ENCODE measurements at places on chromosomes 3 and 15.

DNA sequence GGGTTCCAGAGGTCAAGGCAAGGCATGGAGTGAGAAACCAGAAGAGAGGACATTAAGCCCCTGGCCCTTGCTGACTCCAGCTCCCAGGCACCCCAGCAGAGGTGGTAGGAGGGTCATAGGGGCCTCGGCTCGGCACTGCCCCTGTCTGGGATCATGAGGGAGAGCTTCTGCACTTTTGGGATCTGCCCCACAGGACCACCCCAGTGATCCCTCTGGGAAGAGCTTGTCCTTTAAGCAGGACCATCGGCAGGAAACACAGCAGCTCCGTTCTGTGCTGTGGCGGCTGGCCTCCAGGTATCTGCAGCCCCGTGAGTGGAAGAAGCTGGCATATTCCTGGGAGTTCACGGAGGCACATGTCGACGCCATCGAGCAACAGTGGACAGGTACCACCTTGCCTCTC, 35.5 kb downstream of the ANKDD1A start:
- no peak for DNase-seq

DNA sequence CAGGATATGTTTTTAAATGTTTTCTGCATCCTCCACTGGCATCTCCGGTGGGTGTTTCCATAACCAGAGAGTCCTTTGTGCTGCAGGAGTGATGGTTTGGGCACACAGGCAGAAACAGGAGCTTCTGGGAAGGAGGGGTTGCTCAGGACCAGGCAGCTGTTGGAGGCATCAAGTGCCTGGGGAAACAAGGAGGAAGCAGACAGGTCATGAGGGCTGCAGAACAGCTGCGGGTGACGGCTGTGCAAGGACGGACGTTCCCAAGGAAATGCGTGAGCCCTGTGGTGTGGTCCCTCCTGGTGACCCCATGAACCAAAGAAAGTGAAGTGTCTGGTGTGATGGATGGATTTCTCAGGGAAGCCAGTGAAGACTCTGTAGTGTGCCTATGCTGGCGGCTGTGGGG, 61.2 kb upstream of the TNFAIP8L3 start:
- no peak for DNase-seq

GRCh38 chr15:72070817-72071447, 47.0 kb downstream of the MYO9A start:
- DNase-seq: no peak

DNA sequence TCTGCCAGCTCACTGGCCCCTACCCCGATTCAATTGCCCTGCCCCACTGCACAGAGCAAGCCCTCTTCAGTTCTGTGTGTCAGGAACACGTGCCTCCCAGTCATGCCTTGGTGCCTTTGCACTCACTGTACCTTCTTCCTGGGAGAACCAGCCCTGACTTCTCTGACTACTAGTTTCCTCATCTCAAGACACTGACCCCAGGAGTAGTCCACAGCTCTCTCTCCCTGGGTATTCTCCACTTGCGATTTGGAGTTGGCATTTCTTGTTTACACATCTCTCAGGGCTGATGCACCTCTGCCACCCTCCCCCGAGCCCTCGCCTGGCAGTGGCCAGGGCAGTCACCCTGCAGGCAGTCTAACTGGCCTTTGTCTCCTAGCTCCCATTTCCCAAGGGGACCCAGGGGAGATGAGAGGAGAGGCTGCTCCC, 5.7 kb downstream of the CISH start:
- no peak for DNase-seq

DNA sequence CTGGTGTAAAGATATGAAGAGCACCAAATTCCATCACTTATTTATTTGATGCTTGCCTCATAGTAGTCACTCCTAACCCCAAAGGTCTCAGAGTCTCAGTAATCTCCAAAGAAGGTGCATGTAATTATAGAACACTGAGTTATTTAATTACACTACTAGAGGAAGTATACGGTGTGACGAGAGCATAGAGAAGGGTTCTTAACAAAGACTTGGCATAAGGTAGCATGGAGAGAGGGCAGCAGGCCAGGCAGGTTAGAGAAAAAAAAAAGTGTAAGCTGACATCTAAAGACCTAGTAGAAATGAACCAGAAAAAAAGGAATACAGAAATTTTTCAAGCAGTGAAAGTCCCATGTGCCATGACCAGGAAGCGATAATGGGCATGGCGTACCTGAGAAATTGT, 213.3 kb upstream of the TGFBR2 start:
- DNase-seq: no peak

DNA sequence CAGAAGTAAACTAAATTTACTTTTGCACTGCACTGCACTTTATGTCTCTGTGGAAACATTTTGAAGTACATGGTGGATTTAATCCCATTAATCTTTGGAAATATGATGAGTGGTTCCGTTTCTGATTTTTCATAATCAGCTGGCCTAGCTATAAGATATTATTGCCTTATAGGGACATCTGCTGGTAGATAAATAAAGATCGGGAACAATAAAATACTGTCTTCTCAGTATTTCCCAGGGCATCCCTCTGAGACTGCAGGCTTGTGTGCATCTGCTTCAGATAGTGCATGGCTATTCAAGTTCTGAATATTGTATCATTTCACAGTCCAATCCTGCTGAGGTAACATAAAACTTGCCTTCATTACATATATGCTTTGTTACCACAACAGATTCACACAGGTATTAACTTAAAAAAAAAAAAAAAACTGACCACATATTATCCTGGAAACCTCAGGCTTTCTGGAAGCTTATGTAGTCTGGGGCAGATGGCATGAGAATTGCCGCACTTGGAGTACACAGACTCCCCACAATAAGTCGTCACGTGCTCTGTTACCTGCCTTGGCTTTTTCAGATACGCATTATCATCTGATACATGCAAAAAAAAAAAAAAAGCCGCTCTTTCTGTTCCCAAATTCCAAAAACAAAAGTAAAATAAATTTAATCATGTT, 330.8 kb upstream of the AGTR1 start:
- no peak for DNase-seq

DNA sequence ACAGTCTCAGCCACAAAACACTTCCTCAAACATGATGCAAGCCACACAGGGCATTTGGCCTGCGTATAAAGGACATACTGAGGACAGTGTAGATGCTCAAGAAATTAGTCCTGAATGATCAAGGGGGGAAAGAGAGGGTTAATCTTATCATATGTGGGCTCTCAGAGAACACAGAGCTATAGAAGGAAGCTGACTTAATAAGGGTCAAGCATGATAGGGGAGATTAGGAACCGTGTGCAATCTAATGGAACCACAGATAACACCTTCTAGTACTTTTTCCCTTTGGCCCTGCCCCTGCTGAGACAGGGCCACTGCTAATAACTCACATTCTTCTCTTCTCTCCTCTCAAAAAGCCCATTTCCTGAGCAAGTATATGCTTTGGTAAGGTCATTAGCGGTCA, 114.1 kb upstream of the ADAMTS9 start:
- no peak for DNase-seq

DNA sequence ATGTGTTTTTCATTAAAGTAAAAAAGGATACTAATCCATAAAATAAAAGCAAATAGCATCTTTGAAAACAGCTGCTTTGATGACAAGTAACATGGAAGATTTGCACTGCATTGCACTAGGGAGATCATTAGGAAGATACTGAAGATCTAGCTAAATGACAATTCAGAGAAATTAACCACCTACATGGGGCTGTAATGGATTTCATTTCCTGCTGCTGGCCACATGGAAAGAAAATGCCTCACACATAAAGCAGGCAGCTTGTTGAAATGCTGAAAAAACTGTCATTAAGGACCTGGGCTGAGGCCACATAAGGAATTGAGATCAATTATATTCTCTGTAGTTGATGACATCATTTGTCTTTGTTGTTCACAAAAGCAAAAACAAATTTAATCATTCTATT, 94.1 kb downstream of the PYDC2 start:
- DNase-seq: no peak

DNA sequence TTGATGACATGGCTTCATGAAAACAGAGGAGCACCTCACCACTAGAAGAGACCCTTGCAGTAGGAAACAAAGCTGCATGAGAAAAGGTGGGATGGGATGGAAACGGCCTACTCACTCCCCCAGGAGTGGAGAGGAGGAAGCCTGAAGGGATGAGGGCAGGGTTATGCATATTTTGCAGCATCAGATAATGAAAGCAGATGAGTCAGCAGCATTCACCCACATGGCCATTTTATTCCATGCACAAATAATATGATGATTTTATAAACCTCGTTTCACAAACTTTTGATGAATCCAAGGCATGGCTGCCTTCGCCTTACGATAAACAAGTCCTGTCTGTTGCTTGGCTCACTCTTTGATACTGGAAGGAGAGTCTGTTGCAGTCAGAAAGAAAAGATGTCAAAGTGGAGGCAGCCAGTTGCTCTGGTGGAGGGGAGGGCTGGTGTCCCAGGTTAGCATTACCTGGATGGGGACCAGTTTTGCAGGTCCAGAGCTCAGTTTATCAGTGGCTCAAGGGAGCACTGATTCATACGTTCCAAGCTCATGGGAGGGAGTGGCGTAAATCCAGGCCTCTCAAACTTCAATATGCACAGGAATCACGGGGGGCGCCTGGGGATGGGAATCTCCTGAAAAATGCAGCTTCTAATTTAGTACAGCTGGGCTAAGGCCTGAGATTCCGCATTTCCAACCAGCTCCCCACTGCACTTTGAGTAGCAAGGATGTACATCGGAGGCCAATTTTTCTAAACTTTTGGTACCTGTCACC, 9.2 kb upstream of the EHD4 start:
- DNase-seq: no peak

GRCh38 chr3:54963641-54964040, 35.8 kb upstream of the LRTM1 start:
- DNase-seq: no peak

DNA sequence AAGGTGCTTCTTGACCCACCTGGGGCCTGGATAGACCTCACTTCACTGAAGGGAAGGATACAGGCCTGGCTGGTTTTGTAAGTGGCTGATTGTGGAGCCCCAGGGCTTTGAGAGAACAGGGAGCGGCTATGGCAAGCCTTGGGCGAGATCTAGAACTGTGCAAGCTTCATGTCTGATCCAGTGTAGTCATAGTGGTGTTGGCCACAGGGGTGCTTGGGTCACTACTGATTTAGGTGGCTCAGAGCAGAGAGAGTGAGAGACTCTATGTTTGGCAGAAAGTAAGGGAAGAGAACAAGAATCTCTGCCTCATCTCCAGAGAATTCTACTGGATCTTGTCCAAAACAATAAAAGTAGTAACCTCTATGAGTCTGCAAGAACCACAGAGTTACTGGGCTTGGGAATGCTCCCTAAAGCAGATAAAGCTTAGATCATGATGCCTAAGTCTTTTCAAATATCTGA, 394.2 kb upstream of the EPHA3 start:
- DNase-seq: no peak

DNA sequence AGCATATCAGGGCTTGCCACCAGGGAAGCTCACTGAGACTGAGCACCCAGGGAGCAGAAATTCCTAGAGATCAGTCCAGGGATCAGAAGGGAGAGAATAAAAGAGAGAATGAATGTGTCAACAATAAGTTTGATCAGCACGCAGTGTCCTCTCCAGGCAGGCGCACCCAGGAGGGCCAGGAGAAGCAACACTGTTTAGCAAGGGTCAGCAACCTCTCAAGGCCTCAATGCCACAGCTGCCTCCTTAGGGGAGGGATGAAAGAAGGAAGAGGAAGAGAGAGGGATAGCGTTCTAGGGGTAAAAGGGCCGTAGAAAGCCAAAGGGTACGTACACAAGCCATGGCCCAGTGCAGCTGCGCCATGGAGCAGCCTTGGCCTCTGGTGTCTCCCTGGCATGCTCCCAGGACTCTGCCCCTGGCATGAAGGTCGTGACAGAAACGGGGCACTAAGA, 399.8 kb downstream of the SHQ1 start:
- DNase-seq: no peak

GRCh38 chr3:31379598-31379997, 153.1 kb upstream of the STT3B start:
- no peak for DNase-seq

DNA sequence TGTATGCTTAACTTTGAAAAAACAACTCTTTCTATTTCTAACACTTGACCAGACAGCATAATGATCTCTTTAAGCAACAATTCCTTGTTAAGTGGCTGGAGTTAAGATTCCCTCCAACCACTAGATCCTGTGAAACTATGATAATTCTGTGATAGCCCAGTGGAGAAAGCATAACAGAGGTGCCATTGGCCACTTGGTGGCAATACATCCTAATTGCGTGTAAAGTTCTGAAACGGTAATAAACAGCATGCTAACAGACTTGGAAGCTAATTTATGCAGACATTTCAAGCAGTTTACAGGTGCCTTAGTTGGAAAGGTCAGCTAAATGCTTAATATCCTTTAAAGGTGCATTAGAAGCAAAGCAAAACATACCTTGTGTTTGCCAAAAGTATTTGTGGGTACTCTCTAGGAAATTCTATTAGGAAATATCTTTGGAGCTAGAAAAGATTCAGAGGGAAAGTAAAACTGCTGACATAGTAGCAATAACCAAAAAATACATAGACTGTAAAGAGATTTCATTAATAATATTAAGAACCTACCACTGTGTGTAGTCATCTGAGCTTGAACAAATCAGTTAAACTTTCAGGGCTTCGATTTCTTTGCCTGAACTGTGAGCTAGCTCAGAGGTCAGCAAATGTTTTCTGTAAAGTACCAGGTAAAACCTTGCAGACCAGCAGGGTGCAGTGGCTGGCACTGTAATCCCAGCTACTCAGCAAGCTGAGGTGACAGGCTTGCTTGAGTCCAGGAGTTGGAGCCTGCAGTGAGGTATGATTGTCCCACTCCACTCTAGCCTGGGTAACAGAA, 19.0 kb upstream of the CSTA start:
- no peak for DNase-seq

DNA sequence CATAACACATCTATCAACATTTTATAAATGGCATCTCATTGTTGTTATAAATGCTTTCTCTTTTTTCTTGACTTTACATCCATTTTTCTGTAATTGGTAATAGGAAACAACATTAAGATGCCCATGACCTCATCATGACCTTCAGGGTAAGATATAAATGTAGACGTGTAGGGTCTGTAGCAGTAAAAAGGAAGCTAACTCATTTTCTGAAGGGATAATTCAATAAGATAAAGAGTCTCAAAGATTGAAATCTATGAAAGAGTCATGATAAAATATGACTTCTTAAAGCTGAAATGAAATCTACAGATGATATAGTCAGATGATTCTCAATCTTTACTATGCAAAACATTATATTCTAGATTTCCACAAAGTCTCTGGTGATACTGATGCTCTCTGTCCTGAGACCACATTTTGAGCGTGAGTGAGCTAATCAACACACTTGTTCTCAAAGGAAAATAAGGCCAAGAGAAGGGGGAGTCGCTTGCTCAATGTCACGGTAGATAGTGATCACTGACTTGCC, 38.5 kb downstream of the TPRG1 start:
- no peak for DNase-seq

- peak; percentile 47 for DNase-seq
Measured at GRCh38 chr3:71130471-71131374, 452.8 kb downstream of the FOXP1 start.

GRCh38 chr3:158775426-158776410, 26.1 kb upstream of the MFSD1 start:
- DNase-seq: no peak
